ENCODE measurements at places on chromosomes 6 and 20.

- DNase-seq = no peak
Observed at GRCh38 chr6:14320332-14320731, 202.8 kb downstream of the CD83 start.

DNA sequence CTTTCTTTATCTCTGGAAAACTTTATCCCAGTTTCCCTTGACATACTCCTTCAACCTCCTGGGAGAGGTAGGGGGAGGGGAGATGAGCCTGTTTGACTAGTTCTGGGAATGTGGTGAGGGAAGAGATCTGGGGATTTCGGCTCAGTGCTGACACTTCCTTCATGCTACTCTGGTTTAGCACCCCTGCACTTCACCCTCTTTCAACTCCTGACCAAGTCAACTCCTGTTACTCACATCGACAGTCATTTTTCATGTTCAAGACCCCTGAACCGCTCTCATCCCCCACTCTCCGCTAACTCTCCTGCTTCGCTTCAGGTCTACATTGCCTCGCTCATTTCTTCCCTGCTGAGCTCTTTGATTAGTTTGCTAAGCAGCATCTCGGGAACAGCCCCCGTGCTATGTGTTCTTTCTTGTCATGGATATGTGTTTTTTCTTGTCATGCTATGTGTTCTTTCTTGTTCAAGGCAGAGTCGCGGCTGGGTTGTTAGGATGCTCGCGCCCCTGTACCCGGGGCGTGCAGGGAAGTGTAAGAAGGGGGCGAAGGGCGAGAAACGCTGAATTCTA is 16.6 kb upstream of the TRIM27 start:
- DNase-seq = peak; percentile 38

GRCh38 chr20:62609279-62609720 is 33.0 kb upstream of the SLCO4A1 start:
- DNase-seq = no peak

DNA sequence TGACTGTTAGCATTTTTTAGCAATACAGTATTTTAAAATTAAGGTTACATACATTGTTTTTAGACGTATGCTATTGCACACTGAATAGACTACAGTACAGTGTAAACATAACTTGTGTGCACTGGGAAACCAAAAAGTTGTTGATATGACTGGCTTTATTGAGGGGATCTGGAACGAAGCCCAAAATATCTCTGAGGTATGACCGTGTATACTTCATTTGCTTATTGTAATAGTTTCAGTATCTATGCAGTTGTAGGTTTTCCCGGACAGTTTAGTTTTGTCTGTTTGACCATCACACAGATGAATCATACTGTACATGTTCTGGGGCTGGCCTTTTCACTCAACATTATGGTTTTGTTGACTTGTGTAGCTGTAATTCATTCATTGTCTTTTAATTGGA is 6.9 kb upstream of the ZBTB12 start:
- DNase-seq = no peak

- no peak for DNase-seq
Observed at GRCh38 chr6:124956018-124956417, 6.2 kb upstream of the RNF217 start.

Data from NCI-H1694 (cell line).